ENCODE measurements at places on chromosomes 12 and 14.
A peak's percentile ranks its signal among the peaks of the same experiment; 100 is the strongest.

- DNase-seq: no peak
Observed at GRCh38 chr14:33508126-33509062, 442.5 kb downstream of the EGLN3 start.

GRCh38 chr14:102116361-102117180 is 23.1 kb upstream of the WDR20 start:
- no peak for DNase-seq

DNA sequence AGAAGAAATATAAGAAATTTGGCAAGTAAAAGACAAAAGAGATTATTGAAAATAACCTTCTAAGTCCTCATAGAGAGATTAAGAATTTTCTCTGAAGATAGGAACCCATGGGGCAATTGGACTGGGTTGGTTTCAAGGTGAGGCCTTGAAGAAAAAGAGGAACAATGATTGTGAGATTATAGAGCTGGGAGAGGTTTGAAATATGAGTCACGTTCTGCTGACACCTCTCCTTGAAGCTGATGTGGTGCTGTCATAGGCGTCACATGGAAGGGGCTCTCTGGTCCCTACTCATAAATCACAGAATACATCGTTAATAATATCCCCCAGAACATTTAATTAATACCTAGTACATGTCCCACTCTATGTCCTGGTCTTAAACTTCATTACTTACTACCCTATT is 227.6 kb upstream of the PDE3A start:
- no peak for DNase-seq

GRCh38 chr12:112381406-112381882 is 787 bp downstream of the HECTD4 start:
- DNase-seq: peak; percentile 41

DNA sequence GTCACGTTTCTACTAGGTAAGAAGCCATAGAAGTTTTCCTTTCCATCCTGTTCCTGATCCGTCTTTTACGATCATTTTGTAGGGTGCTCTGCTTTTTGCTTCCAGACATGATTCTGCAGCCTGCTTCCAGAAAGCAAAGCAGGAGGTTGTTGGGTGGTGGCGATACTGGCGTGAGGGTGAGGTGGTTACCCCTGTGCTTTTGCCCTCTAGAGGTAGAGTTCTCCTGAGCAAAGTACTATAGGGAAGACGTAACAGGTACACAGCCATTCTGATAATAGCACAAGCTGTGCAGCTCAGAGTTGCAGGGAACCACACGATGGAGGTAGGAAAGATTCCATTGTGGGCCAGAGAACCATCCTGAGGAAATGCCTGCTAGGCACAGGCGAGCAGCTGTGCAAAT is 186.0 kb downstream of the PAH start:
- no peak for DNase-seq

DNA sequence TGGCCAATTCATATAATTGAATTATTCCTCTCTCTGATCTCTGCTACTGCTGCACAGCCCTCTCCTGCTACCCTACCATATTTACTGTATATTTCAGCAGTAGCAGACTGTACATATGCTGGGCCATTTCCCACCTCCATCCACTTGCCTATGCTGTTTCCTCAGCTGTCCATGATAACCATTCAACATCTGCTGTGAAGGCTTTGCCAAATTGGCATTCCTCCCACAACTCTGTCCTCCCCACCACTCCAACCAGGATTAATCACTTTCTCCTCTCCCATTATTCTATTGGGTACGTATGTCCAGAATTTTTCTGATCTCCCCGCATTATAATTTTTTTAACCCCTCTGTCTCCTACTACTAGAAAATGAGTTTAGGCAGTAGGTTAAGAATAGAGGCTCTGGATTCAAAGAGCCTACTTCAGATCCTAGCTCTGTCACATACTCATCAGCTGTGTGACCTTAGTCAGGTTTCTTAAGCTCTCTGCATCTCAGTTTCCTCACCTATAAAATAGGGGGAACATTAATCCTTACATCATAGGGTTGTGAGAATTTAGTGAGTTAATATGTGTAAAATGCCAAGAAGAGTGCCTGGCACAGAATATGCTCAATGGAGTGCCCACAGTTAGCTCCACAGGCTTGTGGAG is 123.3 kb downstream of the KICS2 start:
- DNase-seq: no peak

DNA sequence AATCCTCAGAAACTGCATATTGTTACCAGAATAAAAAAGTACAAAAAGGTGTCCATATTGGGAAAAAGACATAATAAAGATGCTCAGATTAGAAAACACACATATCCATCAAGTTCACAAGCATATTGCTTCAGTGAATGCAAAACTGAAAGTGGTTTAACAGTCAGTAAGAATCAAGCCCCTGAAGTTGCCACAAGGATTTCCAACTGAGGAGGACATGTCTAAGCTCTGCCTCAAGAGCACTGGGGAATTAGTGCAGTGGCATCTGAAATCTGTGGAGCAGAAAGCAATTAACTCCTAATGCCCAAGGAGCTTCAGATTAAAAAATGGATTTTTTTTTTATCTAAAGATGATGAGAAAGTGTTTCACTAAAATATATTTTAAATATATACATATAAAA is 113.2 kb downstream of the DENND5B start:
- no peak for DNase-seq

DNA sequence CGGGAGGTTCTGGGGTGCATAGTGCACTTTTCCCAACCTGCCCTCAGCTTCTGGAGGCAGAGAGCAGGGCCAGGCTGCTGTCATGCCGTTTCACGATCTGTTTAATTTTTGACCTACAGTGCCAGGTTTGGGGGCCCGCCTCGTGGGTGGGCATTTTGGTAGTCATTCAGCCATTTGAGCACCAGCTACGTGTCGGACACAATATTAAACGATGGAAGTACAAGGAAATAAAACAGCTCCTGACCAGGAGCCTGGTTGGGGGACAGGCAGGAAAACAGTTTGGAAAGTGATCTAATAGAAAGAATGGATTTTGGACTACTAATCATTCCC is 708 bp downstream of the FNTB start:
- DNase-seq: no peak

GRCh38 chr14:90720336-90720735 is 95.9 kb downstream of the TTC7B start:
- no peak for DNase-seq

DNA sequence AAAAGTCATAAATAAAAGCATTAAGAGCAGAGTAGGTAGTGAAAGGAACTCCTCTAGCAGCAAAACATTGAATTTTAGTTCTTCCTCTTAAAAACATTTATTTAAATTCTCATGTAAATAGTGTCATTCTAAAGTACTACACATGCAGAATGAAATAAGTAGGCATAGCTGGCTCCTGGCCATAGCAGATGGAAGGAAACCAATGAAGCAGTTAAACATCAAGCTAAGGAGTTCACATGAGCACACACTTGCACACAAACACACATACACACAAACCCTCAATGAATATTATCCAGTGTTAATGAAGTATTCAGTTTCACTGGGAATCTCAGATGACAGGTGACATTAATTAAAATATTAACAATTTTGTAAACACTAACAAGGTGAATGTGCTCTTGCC is 69.3 kb downstream of the SLC35F4 start:
- DNase-seq: no peak

DNA sequence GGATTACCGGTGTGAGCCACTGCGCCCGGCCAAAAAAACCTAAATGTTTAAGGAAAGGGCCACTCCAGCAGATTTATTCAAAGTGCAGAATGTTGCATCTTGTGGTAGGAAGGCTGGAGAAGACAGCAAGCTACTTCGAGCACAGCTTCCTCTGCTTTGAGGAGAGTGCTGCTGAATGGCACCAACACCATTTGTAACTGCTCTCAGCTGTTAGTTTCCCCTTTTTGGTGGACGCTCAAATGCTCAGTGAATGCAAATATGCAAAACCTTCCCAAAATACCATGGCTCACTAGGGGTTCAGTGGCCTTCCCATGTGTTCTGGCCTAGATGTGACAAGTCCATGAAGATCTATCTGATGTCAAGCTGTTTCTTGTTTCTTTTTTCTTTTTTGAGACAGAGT is 2.9 kb upstream of the TDRD9 start:
- no peak for DNase-seq

- DNase-seq: no peak
Observed at GRCh38 chr14:68446243-68447040, 346.4 kb downstream of the ZFP36L1 start.

DNA sequence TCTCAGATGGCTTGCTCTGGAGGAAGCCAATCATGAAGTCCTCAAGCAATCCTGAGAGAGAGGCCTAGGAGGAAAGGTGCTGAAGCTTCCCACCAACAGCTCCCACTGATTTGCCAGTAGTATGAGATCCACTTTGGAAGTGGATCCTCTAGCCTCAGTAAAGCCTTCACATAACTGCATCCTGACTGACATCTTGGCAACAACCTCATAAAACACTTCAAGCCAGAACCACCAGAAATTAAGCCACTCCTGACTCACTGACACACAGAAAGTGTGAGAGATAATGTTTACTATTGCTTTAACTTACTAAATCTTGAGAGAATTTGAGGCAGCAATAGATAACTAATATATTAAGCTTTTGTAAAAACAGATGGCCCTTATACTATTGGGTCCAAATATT is 11.7 kb upstream of the TMX1 start:
- DNase-seq: no peak

DNA sequence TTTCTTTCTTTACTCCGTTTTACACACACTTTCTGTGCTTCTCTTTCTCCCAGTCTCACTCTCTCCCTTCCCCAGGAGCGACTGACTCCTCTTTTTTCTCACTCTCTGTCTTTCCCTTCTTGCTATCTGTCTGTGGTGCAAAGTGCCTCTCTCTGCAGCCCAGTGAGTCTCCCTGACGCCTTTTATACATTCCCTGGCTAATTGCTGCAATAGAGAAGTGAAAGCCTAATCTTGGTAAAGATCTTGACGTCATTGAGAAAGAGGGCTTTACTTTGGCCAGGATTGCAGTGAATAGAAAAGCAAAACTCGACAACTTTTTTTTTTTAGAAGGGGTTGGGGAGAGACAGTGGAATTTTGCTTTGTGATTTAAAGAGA is 706 bp upstream of the DIO2 start:
- DNase-seq: no peak

- DNase-seq: no peak
Observed at GRCh38 chr12:68470664-68471328, 138.6 kb upstream of the MDM1 start.

DNA sequence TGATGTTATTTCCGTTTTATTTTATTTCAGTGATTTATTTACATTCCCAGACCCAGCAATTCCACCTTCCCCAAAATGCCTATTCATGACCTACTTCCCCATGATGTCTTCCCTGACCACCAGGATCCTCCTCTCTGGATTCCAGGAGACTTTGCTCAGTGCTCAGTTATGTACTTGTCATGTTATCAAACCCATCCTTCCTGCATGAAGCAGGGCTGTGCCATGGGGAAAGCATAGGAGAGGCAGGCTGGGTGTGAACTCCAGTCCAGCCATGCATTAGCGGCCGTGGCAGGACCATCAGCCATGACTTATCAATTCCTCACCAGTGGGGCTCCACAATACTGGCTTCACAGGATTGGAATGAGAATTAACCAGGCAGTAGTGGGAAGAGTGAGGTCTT is 57.8 kb downstream of the B4GALNT3 start:
- DNase-seq: no peak

DNA sequence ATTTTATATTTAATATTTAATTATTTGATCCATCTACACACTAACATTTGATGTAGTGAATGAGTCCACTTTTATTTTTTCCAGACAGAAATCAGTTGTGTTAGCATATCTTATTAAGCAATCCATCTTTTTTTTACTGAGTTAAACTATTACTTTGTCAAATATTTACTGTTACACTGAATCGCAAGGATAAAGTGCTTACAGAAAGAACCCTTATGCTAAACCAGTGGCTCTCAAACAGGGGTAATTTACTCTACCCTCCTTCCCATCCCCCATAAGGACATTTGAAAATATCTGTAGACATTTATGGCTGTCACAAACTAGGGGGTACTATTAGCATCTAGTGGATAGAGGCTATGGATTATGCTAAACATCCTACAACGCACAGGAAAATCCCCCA is 508.2 kb downstream of the C12orf50 start:
- DNase-seq: no peak

DNA sequence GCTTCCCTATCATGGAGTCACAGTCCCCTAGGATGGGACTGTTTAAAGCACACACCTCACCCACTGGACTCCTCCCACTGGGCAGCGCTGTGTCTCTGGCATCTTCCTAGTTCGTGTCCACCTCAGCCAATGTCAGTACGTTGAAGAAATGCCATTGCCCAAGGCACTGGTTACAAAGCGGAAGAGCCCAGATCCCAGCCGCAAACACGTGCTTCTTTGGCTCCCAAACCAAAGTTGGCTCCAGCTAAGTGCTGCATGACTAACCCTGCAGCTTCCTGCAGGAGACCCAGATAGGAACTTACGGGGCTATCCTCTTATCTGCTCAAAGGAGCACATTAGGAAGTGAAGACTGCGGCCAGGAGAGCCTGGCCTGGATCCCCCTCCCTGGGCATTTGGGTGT is 9.3 kb downstream of the SYNE3 start:
- peak; percentile 76 for DNase-seq

- DNase-seq: no peak
Observed at GRCh38 chr12:32921397-32921796, 24.8 kb upstream of the PKP2 start.

DNA sequence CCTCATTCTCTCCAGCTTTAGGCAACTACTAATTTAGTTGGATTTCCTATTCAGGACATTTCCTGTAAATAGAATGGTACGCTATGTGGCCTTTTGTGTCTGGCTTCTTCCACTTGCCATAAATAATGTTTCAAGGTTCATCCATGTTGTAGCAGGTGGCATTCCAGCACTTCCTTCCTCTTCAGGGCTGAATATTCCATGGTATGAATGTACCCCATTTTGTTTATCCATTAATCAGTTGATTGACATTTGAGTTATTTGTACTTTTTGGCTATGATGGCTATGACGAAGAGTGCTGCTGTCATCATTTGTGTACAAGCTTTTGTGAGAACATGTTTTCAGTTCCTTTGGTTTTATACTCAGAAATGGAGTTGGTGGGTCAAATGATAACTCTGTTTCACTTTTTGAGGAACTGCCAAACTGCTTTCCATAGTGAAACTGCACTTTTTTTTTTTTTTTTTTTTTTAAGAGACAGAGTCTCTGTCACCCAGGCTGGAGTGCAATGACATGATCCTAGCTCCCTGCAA is 6.5 kb upstream of the CDK2AP1 start:
- DNase-seq: no peak

DNA sequence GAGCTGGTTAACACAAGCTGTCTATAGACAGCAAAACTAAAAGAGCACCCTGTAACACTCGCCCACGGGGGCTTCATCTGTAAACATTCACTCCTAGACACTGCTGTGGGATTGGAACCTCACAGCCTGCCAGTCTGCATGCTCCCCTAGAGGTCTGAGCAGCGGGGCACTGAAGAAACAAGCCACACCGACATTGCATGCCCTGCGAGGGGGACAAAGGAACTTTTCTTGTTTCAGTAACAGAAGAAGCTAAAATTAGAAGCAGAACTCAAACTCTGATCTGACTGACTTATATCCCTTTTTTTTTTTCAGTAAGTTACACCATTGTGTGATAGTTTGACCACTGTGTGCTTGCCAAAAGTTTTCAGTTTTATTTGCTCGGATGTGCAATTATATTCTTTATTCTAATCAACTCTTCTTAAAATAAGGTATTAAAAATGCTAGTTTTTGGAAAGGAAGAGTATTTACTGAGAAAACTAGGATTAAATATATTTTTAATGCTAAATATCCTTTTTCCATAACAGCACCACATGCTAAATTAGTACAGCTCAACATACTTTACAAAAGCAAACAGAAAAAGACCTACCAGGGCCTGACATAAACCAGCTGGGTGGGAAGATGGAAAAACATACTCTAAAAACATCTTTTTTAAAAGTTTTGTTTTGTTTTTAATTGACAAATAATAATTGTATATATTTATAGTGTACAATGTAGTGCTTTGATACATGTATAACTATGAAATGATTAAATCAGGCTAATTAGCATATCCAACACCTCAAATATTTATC is 100.2 kb downstream of the EPS8 start:
- DNase-seq: no peak
